WTC11 (cell line): ENCODE measurements at places on chromosomes 7 and 10. TPM values are rescaled to one million over a fixed set of nuclear protein-coding genes. Genes with fewer than 3 reads are reported as not detected.
A peak's percentile ranks its signal among the peaks of the same experiment; 100 is the strongest.

DNA sequence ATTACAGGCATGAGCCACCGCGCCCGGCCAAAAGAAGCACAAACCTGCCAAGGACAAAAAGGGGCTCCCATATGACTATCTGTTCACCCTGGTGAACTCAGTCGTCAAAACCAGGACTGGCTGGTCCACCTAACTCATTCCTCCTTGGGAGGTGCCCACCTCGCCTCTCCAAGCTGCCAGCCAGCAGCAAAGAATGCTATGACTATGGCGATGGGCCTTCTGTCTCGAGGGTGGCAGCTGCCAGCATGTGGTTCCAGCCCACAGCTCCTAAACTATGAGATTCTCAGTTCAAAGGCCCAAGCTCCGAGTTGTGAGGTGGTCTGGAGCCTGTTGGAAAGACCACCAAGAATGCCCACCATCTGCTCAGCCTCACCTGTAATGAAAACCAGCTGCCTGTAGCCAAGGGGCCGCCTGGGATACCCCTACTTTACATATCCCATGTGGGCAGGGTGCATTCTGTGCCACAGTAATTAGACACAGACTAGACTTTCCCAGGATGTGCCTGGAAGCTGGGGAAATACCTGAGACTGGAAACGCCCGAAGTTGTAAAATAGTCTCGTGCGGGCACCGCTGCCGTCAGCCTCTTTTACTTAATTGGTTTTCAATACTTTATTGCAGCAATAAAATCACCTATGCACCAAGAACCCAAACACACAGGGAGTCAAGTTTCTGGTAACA lies 71.1 kb downstream of the ZRANB1 start:
- no peaks in the 10 kb centered on the region for H3K27me3 ChIP-seq
- peaks cover 25% of the 10 kb centered on the region for H3K36me3 ChIP-seq
- H3K4me3 ChIP-seq: no peak overlapping the region
- DNase-seq: no peak
- peak overlapping the region; percentile 73 for H3K27ac ChIP-seq

DNA sequence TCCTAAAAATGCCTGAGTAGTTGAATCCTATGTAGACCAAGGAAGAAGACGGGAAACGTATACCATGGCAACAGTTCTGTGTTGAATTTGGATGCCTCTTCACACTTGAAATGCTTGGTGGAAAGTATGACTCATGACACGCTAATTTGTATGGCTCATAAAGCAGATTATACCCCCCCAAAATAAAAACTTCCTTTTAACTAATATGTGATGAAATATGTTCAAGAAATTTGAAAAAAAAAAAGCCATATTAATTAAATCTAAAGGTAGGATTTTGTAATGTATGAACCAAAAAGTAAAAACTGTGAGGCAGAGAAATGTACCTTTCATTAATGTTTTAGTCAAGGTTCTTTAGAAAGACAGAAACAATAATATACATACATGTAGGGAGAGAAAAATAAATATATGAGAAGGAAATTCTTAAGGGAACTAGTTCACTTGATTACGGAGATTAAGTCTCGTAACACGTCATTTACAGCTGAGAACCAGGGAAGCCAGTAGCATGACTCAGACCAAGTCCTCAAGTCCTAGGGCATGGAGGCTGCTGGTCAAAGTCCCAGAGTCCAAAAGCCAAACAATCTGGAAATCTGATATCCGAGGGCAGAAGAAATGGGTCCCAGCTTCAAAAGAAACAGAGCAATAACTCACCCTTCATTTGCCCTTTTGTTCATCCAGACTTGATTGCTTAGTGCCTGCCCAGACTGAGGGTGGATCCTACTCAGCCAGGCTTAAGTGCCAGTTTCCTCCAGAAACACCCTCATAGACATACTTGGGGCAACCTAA lies 485.1 kb downstream of the SEMA3D start:
- H3K4me1 ChIP-seq: no peaks in the 10 kb centered on the region
- DNase-seq: no peak
- no peak overlapping the region for H3K4me3 ChIP-seq
- no peaks in the 10 kb centered on the region for H3K36me3 ChIP-seq

GRCh38 chr7:43569424-43569823 lies 13.5 kb upstream of the STK17A start:
- H3K4me1 ChIP-seq: no peaks in the 10 kb centered on the region
- H3K27me3 ChIP-seq: no peaks in the 10 kb centered on the region
- no peak for DNase-seq
- H3K4me3 ChIP-seq: no peak overlapping the region
- H3K36me3 ChIP-seq: no peaks in the 10 kb centered on the region

DNA sequence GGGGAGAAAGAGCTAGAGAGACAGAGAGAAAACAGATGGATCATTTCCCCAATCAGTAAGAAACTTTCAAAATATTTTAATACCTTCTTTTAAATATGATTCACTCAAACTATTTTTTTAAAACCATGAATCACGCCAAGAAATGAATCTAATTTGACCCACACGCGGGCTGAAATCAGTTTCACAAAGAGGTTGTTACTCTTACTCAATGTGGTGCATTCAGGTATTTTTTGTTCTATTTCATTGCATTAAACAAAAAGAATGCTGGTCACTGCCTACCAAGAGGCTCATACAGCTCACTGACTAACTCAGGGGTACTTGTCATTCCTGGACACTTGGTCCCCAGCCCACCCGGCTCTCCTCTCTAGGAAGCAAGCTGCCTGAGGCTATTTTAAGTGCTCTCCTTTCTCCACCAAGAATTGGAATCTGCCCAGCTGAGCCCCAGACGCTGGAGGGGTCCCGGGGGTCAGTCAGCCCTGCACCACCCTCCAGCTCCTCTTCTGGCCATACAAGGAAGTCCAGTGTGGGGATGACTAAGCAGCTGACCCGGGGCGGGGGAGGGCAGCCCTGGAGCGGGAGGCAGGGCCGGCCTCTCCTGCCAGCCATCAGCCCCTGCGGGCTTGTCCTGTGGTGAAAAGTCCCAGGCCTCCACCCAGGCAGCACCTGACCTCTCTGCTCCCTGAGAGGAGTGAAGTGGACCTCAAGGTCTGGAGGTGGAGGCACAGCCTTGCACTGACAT lies 21.7 kb upstream of the PFKP start:
- H3K36me3 ChIP-seq: peaks cover 6% of the 10 kb centered on the region
- DNase-seq: peak; percentile 58
- peaks cover 34% of the 10 kb centered on the region for H3K4me1 ChIP-seq
- H3K27me3 ChIP-seq: no peaks in the 10 kb centered on the region
- no peak overlapping the region for H3K27ac ChIP-seq
- H3K4me3 ChIP-seq: no peak overlapping the region

- peaks cover 33% of the 10 kb centered on the region for H3K27me3 ChIP-seq
- H3K4me1 ChIP-seq: peaks cover 4% of the 10 kb centered on the region
- no peak for DNase-seq
- H3K27ac ChIP-seq: no peak overlapping the region
Measured at GRCh38 chr10:102403115-102403514, 7.6 kb downstream of the NFKB2 start.

GRCh38 chr10:74297389-74298080 lies 146.5 kb downstream of the ADK start:
- H3K4me3 ChIP-seq: no peak overlapping the region
- no peaks in the 10 kb centered on the region for H3K27me3 ChIP-seq
- H3K36me3 ChIP-seq: no peaks in the 10 kb centered on the region
- DNase-seq: no peak

- H3K27me3 ChIP-seq: no peaks in the 10 kb centered on the region
- DNase-seq: no peak
- no peak overlapping the region for H3K4me3 ChIP-seq
- no peaks in the 10 kb centered on the region; the same call in 1 of the 2 replicates for H3K36me3 ChIP-seq
- H3K27ac ChIP-seq: no peak overlapping the region
Measured at GRCh38 chr10:28891058-28891713, 213.9 kb downstream of the BAMBI start.

DNA sequence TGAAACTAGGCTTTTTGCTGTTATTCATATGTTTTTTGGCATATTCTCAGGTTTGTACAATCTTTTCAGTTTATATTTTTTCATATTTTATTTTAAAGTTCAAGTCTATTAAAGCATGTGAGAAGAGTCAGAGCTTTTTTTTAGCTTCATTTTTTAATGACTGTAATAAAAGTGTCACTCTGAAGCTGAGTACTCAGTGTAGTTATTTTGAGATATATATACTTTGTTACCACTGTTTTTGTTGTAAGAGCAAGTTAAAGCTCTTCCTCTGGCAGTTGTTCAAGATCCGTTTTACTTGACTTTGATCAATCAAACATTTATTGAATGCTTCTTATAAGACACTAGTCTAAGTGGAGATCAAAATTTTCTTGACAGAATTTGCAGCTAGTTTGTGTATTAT lies 37.5 kb downstream of the CASD1 start:
- no peak for DNase-seq
- H3K4me3 ChIP-seq: no peak overlapping the region
- H3K4me1 ChIP-seq: no peaks in the 10 kb centered on the region
- H3K36me3 ChIP-seq: peaks cover 12% of the 10 kb centered on the region
- no peaks in the 10 kb centered on the region for H3K27me3 ChIP-seq

DNA sequence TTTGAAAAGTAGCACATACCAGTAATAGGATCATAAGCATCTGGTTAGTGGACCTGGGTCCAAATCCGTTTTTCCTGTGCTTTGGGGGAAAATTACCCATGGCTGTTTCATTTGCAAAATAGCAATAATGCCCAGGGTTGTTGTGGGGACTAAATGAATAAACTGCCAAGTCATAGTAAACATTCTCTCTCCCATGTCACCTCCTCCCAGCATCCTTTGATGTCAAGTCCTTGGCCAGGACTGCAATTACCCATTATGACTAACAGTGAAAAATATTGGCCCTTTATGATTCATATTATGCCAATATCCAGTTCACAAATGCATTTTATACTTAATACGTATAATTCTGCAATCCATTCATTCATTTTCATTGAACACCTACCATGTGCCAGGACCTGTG lies 23.0 kb downstream of the TOMM7 start:
- H3K27me3 ChIP-seq: no peaks in the 10 kb centered on the region; the same call in 1 of the 2 replicates
- no peak overlapping the region for H3K27ac ChIP-seq
- H3K4me3 ChIP-seq: no peak overlapping the region
- H3K36me3 ChIP-seq: peaks cover 49% of the 10 kb centered on the region
- H3K4me1 ChIP-seq: peaks cover 24% of the 10 kb centered on the region
- no peak for DNase-seq

DNA sequence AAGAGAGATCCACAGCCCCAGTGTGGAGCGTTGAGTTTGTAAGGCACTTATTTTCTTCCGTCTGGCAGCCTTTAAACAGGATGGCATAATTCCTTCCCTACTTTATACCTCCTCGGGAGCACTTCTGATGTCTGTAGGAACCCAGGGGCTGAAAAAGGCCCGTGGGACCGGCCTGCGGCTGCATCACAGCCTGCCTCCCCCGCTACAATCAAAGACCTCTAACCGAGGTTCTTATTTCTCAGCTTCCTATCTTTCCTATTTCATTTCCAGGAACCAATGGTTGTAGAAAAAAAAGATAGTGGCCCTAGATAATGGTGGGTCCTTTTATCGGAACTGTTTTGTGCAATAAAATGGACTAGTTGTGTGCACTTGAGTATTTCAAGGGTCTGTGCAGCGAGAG lies 4.1 kb upstream of the CTBP2 start:
- H3K27ac ChIP-seq: no peak overlapping the region
- H3K36me3 ChIP-seq: no peaks in the 10 kb centered on the region
- no peak overlapping the region for H3K4me3 ChIP-seq
- DNase-seq: no peak
- peaks cover 18% of the 10 kb centered on the region for H3K4me1 ChIP-seq

DNA sequence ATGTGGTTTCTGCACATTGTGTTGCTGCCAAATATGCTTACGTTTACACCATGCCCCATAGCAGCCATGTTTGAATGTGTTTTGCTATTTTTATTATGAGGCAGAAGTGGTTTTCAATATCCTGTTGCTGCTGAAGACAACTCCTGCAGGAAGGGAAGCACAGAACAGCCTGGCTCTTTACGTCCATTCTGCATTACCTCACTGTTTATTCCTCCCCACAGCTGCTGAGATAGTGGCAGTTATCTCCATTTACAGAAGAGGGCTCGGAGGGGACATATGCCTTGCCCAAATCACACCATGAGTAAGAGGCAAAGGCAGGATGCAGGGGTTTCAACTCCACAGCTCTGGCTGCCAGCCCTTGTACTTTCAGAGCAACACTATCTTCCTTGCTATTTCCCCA lies 35.3 kb downstream of the PLPP4 start:
- no peak for DNase-seq
- H3K4me3 ChIP-seq: no peak overlapping the region
- H3K36me3 ChIP-seq: no peaks in the 10 kb centered on the region
- H3K27me3 ChIP-seq: no peaks in the 10 kb centered on the region; the same call in none of the 2 replicates

The TRIM24 gene
- 103 to 113 TPM (median 104 TPM) in 3 replicates for total RNA-seq

The PGAM2 gene
- 2.4 to 5.6 TPM (median 3.9 TPM) in 3 replicates for total RNA-seq

The EIF5AL1 gene
- total RNA-seq: 0.17 to 0.23 TPM (median 0.21 TPM) in 3 replicates
